ENCODE measurements at places on chromosomes 11 and 22. TPM values are rescaled to one million over a fixed set of nuclear protein-coding genes. Genes with fewer than 3 reads are reported as not detected.

GRCh38 chr11:57248780-57249383 is 11.8 kb upstream of the APLNR start:
- DNase-seq, result no peak

The NAALADL1 gene
- polyA plus RNA-seq, result 12.9 TPM

The RASL10A gene
- 0.26 TPM for polyA plus RNA-seq

The CSF2RB gene
- 2.4 TPM for polyA plus RNA-seq

The HBD gene
- polyA plus RNA-seq, result 2.1 TPM

The PIH1D2 gene
- 11.8 TPM for polyA plus RNA-seq
